ENCODE measurements at places on chromosomes 2 and 18.

DNA sequence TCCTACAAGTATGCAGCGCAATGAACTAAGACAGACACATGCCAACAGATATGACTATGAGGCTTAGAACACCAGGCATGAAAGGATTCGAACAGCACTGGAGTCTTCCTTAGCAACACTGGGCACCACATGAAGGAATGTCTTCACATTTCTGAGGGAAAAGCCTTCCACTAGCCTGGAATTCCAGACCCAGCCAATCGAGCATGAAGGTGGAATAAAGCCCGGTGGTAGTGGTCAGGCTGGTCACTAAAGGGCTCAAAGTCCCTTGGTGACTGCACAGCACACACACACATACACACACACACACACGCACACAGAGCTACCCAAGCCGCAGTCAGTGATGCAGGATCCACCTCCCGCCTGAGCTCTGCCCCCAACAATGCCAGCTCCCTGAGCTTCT, 19.7 kb upstream of the SFXN5 start:
- no peak for DNase-seq

DNA sequence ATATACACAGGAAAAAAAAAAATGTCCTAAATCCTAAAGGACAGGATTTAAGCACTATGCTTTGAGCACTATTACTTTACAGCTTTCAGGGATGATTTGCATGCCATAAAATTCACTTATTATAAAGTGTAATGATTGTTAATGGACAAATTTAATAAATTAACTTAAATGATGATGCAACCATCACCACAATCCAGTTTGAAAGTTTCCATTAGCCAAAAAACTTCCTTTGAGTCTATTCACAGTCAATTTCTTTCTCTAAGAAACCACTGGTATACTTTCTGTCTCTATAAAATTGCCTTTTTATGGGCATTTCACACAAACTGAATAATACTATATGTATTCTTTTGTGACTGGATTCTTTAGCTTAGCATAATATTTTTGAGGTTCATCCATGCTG, 111.1 kb upstream of the RIOK3 start:
- no peak for DNase-seq

GRCh38 chr2:13035866-13036265, 319.1 kb downstream of the TRIB2 start:
- DNase-seq: no peak

DNA sequence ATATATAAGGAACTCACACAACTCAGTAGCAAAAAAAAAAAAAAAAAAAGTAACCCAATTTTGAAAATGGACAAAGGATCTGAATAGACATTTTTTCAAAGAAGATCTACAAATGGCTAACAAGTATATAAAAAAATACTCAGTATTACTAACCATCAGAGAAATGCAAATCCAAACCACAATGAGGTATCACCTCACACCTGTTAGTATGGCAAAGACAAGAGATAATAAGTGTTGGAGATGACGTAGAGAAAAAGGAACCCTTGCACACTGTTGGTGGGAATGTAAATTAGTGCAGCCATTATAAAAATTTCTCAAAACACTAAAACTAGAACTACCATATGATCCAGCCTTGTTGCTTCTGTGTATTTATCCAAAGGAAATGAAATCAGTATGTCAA, 5.8 kb upstream of the CNDP1 start:
- DNase-seq: no peak

All from AG09309 (cell line).